CD4-positive, alpha-beta memory T cell (primary cell): ENCODE measurements at places on chromosomes 13 and 19. TPM values are rescaled to one million over a fixed set of nuclear protein-coding genes. Genes with fewer than 3 reads are reported as not detected.

The KLF1 gene
- total RNA-seq = not detected

The TYROBP gene
- 17.3 TPM for total RNA-seq

The FBN3 gene
- not detected for total RNA-seq

The RELB gene
- 39.8 TPM for total RNA-seq

The PSG7 gene
- total RNA-seq = not detected

GRCh38 chr19:7505682-7506384, 10.1 kb upstream of the ZNF358 start:
- H3K4me1 ChIP-seq = peaks cover 10% of the 10 kb centered on the region
- H3K4me3 ChIP-seq = no peak overlapping the region
- H3K27me3 ChIP-seq = no peaks in the 10 kb centered on the region
- H3K27ac ChIP-seq = no peak overlapping the region
- DNase-seq = no peak

DNA sequence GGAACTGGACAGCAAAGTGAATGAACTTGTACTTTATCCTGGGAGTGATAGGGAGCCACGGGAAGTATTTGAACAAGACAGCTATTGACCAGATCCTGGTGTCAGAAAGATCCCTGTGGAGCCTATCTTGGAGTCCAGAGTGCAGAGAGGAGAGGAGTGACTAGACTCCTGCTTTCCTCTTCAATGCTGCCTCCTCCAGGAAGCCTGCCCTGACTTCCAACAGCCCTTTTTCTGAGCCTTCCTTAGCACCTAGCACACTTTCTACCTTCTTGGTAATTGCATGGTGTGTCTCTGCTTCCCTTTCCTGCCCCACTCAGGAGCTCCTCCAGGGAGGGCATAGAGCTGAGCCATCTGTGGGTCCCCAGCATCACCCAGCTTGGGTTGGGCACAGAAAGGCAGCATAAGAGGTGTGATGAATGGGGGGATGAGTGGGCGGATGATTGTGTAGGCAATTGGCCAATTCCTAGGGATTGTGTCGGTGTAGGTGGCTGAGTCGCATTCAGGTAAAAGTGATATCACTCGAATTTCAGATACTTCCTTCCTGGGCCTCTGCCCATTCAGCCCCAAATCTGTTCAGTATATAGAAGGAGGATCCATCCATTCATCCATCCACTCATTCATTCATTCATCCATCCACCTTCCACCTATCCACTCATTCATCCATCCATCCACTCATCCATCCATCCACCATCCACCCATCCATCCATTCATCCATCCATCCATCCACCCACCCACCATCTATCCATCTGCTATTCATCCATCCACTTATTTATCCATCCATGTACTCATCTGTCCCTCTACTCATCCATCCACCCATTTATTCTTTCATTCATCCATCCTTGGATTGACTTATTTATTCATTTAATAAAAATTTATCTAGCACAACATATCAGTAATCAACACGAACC, 26.9 kb downstream of the CYP4F22 start:
- H3K27ac ChIP-seq = no peak overlapping the region
- H3K4me3 ChIP-seq = no peak overlapping the region
- H3K27me3 ChIP-seq = no peaks in the 10 kb centered on the region
- peaks cover 7% of the 10 kb centered on the region for H3K4me1 ChIP-seq
- DNase-seq = no peak

- H3K27me3 ChIP-seq = no peaks in the 10 kb centered on the region
- H3K27ac ChIP-seq = no peak overlapping the region
- DNase-seq = no peak
- no peaks in the 10 kb centered on the region for H3K36me3 ChIP-seq
Observed at GRCh38 chr19:56310462-56310861, 4.2 kb downstream of the ZSCAN5A start.

DNA sequence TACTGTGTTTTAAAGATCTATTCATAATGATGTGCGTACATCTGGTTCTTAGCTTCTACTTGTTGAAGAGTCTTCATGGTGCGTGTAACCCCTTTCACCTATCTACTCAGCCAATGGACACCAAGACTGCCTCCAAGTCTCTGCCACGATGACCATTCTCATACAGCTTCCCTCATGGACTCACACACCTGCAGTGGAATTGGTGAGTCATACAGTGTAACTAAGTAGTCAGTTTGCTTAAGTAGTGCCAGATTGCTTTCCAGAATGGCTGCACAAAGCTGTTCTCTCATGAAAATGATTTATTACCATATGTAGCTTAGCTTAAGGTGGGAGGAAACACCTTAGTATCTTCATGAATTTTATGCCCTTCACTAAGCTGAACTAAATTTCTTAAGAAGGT, 112.3 kb downstream of the AKAP11 start:
- no peak overlapping the region for H3K27ac ChIP-seq
- DNase-seq = no peak
- H3K36me3 ChIP-seq = no peaks in the 10 kb centered on the region
- peaks cover 24% of the 10 kb centered on the region for H3K4me1 ChIP-seq
- H3K4me3 ChIP-seq = no peak overlapping the region

GRCh38 chr19:48596679-48597465, 9.7 kb upstream of the SPACA4 start:
- H3K4me1 ChIP-seq = peaks cover 22% of the 10 kb centered on the region
- DNase-seq = peak; percentile 71
- peak overlapping the region; percentile 51 for H3K4me3 ChIP-seq
- no peaks in the 10 kb centered on the region for H3K27me3 ChIP-seq
- no peaks in the 10 kb centered on the region for H3K36me3 ChIP-seq

- H3K4me3 ChIP-seq = no peak overlapping the region
- DNase-seq = no peak
- no peak overlapping the region for H3K27ac ChIP-seq
- H3K36me3 ChIP-seq = no peaks in the 10 kb centered on the region
- H3K4me1 ChIP-seq = peaks cover 6% of the 10 kb centered on the region
Observed at GRCh38 chr13:22126433-22127021, 455.7 kb downstream of the FGF9 start.

- no peaks in the 10 kb centered on the region for H3K36me3 ChIP-seq
- peak overlapping the region; percentile 77 for H3K27ac ChIP-seq
- peaks cover 65% of the 10 kb centered on the region for H3K4me1 ChIP-seq
- DNase-seq = no peak
- H3K27me3 ChIP-seq = no peaks in the 10 kb centered on the region
- H3K4me3 ChIP-seq = no peak overlapping the region
Observed at GRCh38 chr19:42281146-42281826, 12.2 kb downstream of the CIC start.

DNA sequence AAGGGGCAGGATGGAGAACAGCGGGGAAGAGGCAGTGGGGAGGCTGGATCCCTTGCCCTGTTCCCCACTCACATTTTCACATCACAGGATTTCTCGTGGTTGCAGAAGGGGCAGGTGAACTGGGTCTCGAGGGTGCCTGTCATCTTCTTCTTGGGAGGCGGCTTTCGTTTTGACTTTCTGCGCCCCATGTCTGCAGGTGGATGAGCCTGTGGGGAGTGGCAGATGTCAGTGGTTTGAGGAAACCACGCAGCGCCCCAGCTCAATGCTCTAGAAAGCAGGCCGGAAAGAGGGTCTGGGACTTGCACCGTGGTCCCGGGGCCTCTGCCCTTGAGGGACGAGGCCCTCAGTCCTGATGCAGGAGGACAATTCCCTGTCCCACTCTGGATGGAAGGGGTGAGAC, 4.9 kb downstream of the ELOF1 start:
- DNase-seq = no peak
- H3K4me1 ChIP-seq = peaks cover 20% of the 10 kb centered on the region
- H3K4me3 ChIP-seq = no peak overlapping the region
- H3K27ac ChIP-seq = no peak overlapping the region
- H3K36me3 ChIP-seq = peaks cover 11% of the 10 kb centered on the region

- H3K4me1 ChIP-seq = no peaks in the 10 kb centered on the region
- no peaks in the 10 kb centered on the region for H3K27me3 ChIP-seq
- H3K27ac ChIP-seq = no peak overlapping the region
- no peak overlapping the region for H3K4me3 ChIP-seq
- DNase-seq = no peak
Observed at GRCh38 chr13:110124201-110124940, 182.6 kb downstream of the COL4A1 start.

GRCh38 chr19:50030937-50031336, 5.1 kb downstream of the ZNF473 start:
- H3K4me1 ChIP-seq = peaks cover 11% of the 10 kb centered on the region
- H3K36me3 ChIP-seq = peaks cover 29% of the 10 kb centered on the region
- H3K27ac ChIP-seq = no peak overlapping the region

DNA sequence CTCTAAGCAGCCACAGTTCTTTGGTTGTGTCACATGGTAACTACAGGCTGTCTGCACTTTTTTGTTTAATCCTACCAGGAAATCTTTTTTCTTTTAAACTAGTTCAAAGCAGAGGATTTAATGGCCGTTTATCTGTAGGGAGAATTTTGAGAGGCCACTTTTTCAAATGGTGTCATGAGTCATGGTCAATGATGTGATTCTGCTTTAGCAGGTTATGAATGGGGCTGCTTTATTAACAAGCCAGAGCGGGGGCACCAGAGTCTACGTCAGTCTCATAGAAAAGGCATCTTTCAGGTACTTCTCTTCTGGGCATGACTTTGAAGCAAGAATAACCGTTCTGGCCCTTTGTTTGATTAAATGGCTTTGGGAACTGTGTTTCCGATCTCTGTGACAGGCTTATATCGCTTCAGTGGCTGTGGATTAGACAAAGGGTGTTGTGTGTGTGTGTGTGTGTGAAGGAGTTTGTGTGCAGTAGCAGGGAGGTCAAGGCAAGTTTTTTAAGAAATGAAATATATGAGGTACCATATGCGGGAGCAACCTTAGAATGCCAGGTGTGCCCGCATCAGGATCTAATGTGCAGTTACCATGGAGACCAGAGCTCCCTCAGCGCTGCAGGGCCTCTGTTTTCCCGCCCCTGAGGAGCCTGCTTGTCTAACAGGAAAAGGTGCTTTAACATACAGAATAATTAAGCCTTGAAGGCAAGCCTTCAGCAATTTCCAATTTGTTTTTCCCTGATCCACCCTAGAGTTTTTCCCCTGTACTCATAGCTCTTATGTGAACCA, 120.5 kb downstream of the KATNAL1 start:
- H3K4me1 ChIP-seq = no peaks in the 10 kb centered on the region
- no peak overlapping the region for H3K4me3 ChIP-seq
- DNase-seq = no peak
- no peaks in the 10 kb centered on the region for H3K27me3 ChIP-seq
- H3K27ac ChIP-seq = no peak overlapping the region
- no peaks in the 10 kb centered on the region for H3K36me3 ChIP-seq

GRCh38 chr19:16655727-16656126, 4.2 kb downstream of the SMIM7 start:
- H3K27ac ChIP-seq = no peak overlapping the region
- peaks cover 27% of the 10 kb centered on the region for H3K4me1 ChIP-seq
- no peak overlapping the region for H3K4me3 ChIP-seq
- peaks cover 68% of the 10 kb centered on the region for H3K36me3 ChIP-seq
- no peaks in the 10 kb centered on the region for H3K27me3 ChIP-seq

- H3K36me3 ChIP-seq = no peaks in the 10 kb centered on the region
- H3K27ac ChIP-seq = no peak overlapping the region
- DNase-seq = no peak
- no peaks in the 10 kb centered on the region for H3K27me3 ChIP-seq
- H3K4me1 ChIP-seq = no peaks in the 10 kb centered on the region
Observed at GRCh38 chr13:21058361-21058760, 3.0 kb downstream of the LATS2 start.

DNA sequence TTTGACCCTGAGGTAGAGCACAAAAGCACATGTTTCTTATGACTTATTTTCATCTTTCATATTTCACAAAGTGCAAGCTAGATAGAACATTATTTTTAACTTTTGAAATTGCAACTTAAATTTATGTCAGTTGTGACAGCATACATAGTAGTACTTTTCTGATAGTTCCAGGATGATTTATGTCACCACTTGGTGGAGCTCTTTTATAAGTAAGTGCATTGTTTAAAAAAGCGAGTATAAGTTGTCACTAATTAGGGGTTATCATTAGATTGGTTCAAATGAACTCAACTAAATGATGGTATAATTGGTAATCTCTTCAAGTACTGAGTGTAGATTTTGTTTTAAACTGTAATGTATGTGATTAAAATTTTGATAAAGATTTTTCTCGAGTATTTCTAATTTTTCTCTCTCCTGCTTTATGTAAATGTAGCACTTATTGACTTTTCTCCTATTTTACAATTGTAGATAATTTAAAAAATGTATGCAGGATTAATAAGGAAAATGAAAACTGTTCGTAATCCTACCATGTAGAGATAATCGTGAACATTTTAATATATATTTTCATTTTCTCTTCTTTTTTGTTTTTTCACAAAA, 31.1 kb downstream of the RB1 start:
- peak; percentile 55 for DNase-seq
- H3K27me3 ChIP-seq = no peaks in the 10 kb centered on the region
- H3K36me3 ChIP-seq = no peaks in the 10 kb centered on the region
- no peak overlapping the region for H3K27ac ChIP-seq
- H3K4me1 ChIP-seq = peaks cover 8% of the 10 kb centered on the region

- no peaks in the 10 kb centered on the region for H3K27me3 ChIP-seq
- no peaks in the 10 kb centered on the region for H3K36me3 ChIP-seq
- no peak overlapping the region for H3K4me3 ChIP-seq
- DNase-seq = no peak
- no peak overlapping the region for H3K27ac ChIP-seq
Observed at GRCh38 chr13:59780058-59780457, 383.7 kb downstream of the DIAPH3 start.

DNA sequence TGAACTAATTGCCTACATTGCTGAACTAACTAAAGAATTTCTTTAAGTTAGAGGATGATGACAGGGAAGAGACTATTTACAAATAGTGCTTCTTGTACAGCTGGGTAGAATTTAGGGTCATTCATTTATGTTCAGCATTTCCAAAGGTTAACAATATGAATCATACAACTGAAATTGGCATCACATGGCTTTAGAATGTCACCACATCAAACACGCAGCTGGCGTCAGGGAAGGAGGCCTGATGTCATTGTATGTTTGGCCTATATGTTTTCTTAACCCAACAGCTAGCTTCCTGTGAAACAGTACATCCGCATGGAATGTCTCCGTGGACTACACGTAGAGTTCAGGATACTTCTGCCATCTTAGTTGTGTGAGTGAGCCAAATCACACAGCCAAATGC, 99.0 kb upstream of the TNFSF11 start:
- no peaks in the 10 kb centered on the region for H3K4me1 ChIP-seq
- DNase-seq = no peak
- no peak overlapping the region for H3K4me3 ChIP-seq
- H3K27ac ChIP-seq = no peak overlapping the region

DNA sequence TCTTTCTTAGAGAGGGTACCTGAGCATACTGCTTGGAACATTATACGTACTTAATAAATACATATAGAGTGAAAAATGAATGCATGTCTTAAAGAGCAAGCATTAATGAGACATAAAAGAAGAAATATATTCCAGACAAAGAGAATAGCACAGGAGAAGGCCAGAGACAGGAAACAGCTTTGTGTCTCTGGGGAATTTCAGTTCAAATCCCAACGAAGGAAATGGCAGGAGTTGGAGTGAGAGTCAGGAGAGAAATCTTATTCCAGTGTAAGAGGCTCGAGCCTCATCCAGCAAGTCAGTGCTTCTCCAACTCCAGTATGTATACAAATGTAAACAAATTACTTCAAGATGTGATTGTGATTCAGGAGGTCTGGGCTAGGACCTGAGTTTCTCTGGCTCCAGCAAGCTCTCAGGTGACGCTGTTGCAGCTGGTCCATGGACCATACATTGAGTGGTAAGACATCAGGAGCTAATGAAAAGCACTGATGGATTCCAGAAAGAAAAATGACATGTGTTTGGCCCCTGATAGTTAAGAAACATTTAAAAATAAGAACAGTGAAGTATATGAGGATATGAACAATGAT, 108.2 kb downstream of the RAP2A start:
- H3K4me1 ChIP-seq = no peaks in the 10 kb centered on the region
- H3K27ac ChIP-seq = no peak overlapping the region
- DNase-seq = no peak
- H3K4me3 ChIP-seq = no peak overlapping the region
- H3K36me3 ChIP-seq = no peaks in the 10 kb centered on the region
